ENCODE measurements at places on chromosomes 6 and 20.

DNA sequence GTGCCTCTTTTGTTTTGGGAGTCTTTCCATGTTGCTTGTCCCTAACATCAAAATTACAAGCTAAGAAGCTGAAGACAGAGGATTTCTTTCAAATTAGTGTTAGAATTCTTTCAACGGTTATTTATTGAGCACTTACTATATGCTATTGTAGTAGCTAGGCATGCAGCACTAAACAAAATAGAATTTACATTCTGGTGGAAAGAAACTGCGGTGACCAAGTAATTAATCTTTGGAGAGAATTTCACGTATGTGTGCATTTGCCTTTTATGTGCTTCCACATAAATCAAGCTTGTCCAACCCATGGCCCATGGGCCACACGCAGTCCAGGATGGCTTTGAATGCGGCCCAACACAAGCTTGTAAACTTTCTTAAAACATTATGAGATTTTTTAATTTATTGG is 33.0 kb upstream of the DUSP22 start:
- no peak for DNase-seq

GRCh38 chr6:33815854-33816253 is 12.1 kb upstream of the MLN start:
- peak; percentile 81 for DNase-seq

DNA sequence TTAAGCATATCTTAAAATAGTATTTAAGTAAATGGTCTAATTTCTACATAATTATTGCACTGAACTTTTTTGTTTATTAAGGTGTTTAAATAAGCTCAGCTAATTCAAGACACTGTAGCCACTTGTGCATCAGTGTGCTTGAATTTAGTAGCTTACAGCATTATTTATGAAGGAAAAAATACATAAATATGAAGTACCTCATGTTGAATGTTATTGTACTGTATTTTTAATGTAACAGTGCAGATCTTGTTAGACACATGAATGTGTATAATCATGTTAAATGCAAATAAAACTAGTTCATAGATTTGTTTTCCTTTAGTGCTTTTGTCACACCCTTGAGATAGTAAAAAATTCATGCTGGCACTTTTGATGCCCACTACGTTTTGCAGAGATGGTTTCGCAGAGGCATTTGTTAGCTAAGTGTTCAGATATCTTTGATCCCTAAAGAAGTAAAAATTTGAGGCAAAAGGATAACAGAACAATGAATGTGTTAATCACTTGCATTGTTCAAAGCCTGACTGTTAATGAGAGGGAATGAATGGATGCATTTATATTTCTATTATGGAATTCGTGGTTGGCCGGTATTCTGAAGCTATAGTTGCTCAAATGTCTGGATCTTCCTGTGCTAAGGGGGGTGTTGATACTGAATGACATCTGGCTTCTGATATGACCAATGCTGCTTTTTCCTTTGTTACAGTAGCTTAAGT is 8.8 kb downstream of the BTBD3 start:
- DNase-seq: no peak

- DNase-seq: no peak
Measured at GRCh38 chr6:166997768-166998255, 1.4 kb upstream of the CEP43 start.

DNA sequence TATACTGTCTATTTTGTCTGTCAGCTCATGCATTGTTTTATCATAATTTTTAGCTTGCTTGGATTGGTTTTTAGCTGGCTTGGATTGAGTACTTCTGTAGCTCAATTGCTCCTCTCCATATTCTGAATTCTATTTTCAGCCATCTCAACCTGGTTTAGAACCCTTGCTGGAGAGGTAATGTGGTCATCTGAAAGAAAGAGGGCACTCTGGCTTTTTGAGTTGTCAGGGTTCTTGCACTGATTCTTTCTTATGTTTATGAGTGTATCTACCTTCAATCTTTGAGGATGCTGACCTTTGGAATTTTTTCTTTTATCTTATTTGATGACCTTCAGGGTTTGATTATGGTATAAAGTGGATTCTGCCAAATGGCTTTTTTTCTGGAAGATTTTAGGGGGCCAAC is 632.7 kb upstream of the ID4 start:
- no peak for DNase-seq

DNA sequence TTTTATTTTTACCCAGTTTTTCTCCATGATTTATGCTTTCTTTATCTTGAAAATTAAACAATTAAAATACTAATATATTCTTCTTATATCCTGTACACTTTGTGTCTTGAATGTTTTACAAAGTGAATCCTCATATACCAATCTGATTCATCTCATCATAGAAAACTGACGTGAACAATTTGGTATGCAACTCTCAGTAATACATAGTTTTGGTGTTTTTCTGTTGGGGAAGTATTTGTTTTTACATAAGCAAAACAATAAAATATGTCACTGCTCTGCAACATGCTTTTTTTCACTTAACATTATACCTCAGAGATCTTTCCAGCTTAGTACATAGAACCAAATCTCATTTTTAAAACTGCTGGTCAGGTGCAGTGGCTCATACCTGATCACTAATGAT is 14.7 kb downstream of the DNAAF9 start:
- no peak for DNase-seq

- no peak for DNase-seq
Measured at GRCh38 chr20:62406635-62407176, 379 bp downstream of the CABLES2 start.

- no peak for DNase-seq
Measured at GRCh38 chr6:15351631-15352030, 105.8 kb downstream of the JARID2 start.

DNA sequence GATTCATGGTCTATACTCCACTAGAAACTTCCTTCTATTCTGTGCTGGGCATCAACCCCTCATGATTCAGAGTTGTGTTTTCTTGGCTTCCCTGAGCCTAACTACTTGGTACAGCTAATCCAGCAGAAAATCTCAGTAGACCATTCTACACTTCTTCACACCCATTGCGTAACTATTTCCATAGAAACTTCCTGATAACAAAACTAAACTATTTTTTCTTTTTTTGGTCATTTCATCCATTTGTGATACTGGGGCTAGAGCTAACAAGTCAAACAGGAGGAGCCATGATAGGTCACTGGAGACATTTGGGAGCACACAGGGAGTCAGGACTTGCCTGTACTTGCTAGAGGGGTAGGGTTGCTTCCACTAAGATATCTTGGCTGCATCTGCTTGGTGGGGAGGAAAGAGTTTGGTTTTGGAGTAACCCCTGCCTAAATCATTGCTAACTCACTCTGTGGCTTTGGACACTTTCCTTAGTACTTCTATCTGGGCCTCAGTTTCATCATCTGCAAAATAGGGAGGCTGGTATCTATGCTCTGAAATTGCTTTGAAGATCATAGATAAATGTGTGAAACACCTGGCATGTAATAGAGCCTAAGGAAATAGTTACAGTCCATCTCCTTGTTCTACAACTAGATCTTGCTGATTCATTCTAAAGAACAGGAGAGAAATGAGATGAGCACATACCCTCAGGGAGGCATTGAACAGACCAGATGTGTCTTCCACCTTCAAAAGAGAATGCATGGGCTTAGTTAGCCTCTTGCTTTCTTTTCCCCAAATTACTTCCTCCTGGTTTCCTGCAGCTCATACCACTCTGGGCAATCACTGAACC is 127.9 kb upstream of the ADGRF1 start:
- DNase-seq: no peak

DNA sequence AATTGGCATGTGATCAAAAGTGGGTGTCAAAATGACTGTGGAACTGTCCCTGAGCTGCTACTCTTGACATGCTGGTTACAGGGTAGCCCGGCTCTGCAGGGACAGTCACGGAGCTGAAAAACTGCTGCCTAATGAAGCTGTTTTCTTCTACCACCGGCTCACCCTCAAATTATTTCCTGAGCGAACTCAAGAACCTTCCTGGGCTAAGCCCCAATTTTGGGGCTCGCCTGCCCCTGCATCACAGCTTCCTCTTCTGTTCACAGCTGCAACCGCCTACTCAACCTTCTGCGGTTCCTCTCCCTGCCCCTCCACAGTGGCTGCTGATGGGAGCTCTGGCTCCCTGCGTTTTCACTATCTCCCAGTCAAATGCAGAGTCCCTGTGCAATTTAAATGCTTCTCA is 110.8 kb upstream of the MLN start:
- DNase-seq: no peak

DNA sequence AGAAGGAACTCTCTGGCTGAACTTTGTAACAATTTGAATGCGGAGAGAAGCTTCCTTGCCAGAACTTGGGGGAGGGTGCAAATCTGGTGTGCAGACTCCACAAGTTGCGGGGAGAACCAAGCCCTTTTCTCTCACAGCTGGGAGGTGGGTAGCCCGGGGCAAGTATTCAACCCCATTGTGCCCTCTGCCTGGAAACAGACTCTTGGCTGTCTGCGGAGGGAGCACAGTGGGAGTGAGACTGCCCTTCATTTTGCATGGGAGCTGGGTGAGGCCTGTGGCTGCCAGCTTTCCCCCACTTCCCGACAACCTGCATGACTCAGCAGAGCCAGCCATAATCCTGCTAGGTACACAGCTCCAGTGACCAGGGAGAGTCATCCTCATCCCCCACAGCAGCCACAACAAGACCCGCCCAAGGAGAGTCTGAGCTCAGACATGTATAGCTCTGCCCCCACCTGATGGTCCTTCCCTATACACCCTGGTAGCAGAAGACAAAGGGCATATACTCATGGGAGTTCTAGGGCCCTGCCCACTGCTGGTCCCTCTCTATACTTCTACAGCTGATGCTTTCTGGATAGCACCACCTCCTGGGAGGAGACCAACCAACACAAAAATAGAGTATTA is 29.4 kb upstream of the TPD52L1 start:
- no peak for DNase-seq

DNA sequence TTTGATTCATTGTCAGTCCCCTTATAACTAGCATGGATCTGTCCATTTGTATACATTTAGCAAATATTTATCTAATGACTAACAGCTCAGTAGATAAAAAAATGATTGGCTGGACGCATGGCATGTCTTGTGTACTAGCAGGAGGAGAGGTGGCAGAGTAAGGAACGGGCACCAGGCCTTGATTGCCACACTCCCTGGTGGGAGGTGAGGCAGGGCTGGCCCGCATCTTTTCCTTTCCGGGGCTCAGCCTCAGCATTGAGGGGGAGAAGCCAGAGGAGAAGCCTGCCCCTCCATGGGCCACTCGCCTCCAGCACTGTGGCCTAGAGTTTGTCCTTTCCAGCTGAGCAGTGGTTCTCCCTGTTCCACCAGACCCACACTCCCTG is 84.9 kb upstream of the TMEM181 start:
- no peak for DNase-seq

- DNase-seq: no peak
Measured at GRCh38 chr6:154378518-154378917, 21.9 kb upstream of the IPCEF1 start.

DNA sequence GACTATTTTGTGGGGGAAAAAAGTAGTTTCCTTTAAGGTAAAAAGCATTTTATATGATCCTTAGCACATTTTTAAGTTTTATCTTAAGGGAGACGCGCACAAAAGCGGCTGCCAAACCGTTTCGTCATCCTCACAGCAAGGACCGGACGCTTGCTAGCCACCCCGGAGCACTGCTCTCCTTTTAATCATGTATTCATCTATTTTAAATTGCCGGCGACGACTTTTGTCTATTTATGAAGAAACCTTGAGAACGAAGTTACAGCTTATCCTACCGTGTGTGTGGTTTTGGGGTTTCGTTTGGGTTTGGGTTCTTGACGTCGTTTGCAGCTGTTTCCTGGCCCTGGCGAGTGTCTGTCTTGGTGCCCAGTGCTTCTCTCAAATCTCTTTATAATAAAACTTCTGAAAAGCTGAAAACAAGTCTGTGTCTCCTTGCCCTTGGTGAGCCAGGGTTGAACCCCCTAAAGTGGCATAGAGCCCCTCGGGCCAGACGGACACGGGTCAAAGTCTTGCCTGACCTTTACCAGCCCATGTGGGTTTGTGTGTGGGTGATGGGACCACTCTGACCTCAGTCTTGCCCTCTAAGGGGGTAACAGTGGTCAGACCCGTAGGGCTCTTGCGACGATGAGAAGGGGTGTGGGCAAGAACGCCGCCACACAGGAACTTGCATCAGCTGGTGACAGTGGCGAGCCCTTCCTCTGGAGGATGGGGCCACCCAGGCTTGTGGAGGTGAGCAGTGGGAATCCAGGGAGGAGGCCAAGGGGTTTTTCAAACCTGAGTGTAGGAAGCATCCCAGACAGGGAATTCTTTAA is 117.6 kb downstream of the JPH2 start:
- DNase-seq: no peak

DNA sequence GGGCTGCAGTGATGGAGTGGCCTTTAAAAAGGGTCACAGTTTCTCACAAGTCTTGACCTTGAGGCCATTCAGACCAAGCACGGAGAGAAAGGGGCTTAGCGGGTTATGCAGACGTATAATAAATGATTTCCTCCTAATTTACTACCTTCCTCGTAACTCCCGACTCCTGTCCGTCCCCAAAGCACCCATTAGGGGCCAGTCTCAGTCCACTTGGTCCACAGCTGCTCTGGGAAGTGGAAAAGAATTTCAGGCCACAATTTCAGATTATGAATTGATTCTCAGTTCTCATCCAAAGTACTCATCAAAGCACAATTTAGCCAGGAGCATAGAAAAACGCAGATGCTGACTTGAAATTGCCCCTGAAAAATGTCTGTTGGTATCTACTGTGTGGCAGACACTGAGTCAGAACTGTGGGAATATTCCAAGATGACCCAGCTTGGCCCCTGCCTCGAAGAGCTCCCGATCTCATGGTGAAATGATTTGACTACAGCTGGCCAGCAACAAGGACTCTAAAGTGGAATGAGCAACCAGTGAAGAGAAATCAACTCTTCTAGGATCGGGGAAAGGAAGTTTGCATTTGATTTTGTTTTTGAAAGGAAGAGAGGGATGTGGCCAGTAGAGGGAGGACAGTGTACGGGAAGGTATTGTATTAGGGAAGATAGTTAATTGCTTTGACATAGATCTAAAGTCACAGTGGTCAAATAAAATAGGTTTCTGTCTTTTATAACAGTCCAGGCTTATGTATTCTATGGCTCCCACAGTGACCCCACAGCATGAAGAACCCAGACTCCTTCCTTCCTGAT is 15.2 kb upstream of the STK35 start:
- no peak for DNase-seq

- DNase-seq: no peak
Measured at GRCh38 chr6:128233531-128233930, 286.9 kb downstream of the PTPRK start.

- DNase-seq: no peak
Measured at GRCh38 chr6:147660334-147661311, 152.1 kb downstream of the SAMD5 start.

DNA sequence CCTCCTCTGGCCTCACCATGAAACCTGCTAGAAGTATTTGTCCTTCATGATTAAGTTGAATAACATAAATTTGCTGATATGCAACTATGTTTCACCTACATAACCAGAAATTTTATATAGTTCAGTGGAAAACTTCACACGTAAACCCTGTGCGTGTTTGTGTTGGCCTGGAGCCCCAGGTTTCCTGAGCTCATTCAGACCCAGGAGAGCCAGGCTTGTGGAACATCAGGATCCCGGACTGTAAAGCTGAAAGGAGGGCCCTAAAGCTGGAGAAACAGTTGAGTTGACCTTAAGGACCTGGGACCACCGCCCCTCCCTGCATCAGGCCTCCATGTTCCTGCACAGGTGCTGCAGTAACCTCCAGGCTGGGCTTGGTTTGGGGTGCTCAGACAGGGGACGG is 3.1 kb upstream of the SPATS1 start:
- DNase-seq: no peak

GRCh38 chr20:57633945-57634491 is 13.8 kb upstream of the ZBP1 start:
- no peak for DNase-seq

All from 8988T (cell line).